T-cell (primary cell): ENCODE measurements at places on chromosomes 3 and 15.
A peak's percentile ranks its signal among the peaks of the same experiment; 100 is the strongest.

DNA sequence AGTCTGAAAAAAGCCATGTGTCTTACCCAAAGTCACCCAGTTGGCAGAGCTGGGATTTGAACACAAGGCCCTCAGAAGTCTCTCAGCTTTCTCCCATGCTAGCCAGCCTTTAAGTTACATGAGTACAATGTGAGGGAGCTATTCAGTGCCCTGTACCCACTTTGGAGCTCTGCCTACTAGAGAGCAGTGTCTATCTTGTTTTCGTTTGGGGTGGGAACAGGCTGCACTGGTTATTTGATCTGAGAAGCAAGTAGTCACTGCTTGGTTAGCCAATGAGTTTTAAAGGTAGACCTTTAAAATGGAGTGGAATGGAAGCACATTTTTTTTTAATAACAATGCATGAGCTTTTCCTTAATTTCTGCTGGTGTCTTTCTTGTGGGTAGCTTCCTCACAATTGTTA lies 231.1 kb upstream of the BHLHE40 start:
- no peak for DNase-seq

- DNase-seq, result no peak
Measured at GRCh38 chr3:134388788-134389485, 14.7 kb upstream of the AMOTL2 start.

DNA sequence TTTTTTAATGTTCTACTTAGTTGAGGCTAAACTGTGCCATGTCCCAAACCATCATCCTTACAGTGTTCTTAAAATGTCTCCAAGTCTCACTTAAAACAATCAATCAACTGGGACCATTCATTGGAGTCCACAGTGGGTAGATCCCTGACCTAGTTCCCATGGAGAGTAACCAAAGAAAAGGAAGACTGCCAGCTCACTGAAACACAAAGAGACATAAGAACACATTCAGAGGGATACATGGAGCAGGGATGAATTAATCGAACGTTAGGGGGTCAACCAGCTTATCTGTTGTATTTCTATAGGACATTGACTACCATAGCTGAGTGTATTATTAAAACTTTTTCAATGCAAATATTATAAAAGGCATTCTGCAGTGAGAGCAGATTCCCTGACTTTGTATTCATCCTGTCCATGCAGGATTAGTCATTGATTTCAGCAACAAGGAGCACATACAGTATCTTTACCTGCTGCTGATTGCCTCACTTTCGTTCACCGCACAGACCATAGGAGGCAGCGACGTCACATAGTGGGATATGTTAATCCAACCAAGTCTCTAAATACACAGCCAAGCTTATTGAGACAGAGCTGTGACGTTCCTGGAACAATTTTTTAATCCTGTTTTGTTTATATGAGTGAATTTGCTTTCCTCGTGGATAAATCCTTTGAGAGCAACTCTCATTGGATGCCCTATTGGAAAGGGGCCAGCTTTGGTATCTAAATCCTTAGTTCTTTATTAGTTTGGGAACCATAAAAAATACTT lies 364.9 kb upstream of the RBMS3 start:
- no peak for DNase-seq

DNA sequence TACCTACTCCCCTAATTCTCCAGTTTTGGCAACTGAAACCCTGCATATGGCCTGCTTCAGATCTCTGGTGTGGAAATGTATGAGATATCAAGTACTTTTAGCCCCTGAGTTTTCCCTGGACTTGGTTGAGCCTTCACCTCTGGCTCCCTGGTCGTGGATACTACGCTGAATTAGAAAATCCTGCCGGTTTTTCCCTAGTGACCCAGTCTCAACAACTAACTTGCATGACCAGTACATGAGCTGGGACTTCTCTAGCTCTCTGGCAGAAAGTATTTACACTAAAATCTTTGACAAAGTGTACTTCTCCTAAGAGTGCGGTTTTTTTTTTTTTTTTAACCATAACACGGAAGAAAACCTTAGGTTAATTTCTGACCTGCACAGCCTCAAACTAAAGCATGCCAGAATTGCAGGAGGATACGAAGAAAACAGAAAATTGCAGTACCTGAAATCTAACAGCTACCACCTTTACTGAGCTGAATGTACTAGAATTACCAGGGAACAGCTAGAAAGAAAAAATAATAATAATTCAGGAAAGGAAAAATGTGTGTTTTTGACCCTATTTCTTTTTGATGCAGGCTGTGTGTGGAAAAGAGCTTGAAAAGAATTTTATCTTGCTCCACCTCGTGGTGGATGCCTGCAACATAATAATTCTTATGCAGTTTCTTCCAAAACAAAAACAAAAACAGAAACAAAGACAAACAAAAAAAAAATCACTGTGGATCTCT lies 165.6 kb downstream of the GMNC start:
- DNase-seq, result peak; percentile 6

GRCh38 chr3:88986834-88987233 lies 120.6 kb upstream of the EPHA3 start:
- DNase-seq, result no peak

GRCh38 chr15:96703091-96703490 lies 372.6 kb downstream of the NR2F2 start:
- no peak for DNase-seq

DNA sequence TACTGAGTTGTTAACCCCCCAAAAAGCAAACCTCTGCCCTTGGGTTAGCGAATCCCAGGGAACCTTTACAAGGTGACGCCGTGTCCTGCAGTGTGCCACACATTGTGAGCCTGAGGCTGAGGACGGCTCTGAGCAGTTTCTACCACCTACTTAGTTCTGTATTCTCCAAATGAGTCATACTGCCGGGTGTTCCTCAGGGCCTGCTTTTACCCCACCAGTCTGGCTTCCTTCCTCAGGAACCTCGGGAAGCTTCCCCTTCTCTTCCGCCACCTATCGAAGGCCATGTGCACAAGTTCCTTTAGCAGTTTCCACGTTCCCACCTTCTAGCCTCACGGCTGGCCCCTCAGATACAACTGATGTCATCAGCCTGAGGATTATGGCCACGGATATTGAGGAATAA lies 384.0 kb upstream of the TPM1 start:
- no peak for DNase-seq

- no peak for DNase-seq
Measured at GRCh38 chr3:82568776-82569338, 807.4 kb upstream of the GBE1 start.

- DNase-seq, result no peak
Measured at GRCh38 chr3:71206305-71207165, 377.0 kb downstream of the FOXP1 start.

DNA sequence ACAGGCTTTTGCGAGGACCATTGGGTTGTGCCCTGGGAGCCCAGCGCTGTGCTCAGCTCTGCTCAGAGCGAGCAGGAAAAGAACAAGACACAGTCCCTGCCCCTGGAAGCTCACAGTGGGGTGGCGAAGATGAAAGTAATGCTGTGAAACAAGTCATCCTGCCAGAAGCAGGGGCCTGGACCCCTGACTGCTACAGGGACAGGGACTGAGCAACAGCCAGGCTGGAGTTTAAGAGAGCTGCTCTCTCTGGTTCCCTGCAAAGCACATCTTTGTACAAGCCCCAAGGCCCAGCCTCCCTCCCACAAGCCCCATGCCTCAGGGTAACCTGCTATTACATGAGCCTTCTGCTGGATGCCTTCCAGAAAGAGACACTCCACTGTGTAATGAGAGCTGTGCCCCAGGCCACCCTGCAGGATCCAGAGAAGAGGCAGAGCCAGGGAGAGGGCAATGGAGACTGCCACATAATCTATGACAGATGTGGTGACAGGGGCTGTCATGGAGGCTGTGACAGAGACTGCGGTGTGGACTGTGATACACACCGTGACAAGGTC lies 7.1 kb upstream of the HCN4 start:
- no peak for DNase-seq

DNA sequence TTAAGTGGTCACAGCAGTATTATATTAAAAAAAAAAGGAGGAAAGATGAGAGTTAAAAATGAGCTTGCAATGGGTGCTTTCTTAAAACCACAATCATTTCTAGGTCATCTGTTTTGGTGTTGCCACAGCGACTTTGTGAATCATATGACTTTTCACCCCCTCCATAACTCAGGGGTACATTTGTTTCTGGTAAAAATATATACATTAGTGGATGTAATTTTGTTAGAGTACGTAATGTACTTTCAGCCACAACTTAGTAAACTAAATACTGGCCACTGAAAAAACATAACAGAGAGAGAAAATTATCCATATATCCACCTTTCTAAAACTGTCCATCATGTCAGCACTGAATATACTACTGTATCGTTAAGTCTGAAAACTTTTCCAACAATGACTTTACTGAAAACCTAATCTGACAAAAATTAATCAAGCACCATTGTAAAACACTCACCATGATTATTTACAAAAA lies 3.4 kb downstream of the ANKRD28 start:
- peak; percentile 22 for DNase-seq

GRCh38 chr3:188385295-188385694 lies 231.3 kb downstream of the LPP start:
- DNase-seq, result no peak

DNA sequence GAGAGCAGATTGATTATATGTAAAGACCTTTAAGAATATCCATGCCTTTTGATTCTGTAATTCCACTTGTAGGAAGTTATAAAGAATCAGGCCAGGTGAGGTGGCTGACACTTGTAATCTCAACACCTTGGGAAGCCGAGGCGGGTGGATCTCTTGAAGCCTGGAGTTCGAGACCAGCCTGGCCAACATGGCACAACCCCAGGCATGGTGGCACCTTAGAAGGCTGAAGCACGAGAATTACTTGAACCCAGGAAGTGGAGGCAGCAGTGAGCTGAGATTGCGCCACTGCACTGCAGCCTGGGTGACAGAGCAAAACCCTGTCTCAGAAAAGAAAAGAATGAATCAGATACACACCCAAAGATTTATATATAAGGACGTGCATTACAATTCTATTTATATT lies 33.9 kb downstream of the HRH1 start:
- DNase-seq, result no peak

DNA sequence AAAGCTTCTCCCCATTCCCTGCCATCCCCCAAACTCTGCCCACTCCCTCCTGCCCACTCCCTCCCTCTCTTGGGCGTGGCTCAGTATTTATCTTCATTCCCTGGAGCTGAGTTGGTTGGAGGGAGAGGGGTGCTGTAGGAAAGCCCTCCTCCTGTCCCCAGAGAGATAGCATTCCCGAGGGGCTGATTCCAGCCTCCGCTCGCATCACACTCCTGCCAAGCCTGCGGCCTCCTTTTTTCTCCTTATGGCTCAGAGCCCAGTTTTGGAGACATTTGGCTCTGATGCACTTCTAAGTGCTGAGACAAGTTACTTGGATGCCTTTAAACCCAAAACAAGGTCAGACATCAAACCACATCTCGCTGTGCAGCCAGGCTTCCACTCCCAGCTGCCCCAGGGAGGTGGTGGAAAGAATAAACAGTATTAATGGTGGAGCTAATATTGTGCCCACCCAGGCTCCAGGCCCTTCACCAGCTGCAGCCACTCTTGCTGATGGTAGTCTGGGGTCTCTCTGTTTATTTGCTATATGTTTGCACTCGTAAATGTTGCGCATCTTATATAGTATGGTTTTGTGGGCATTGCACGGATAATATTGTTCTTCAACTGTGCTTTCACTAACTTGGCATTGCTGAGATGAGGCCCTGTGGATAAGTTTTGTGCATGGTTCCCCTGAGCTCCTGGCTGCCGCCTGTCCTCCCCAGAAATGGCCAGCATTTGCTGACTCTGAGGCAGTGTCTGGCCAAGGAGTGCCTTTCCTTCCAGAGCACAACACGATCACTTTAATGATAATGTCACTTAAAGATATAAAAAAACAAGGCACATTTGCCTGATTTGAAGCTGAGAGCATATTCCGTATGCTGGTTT lies 157.2 kb downstream of the LRRC28 start:
- DNase-seq, result no peak

- no peak for DNase-seq
Measured at GRCh38 chr15:71677766-71678165, 132.6 kb upstream of the NR2E3 start.

GRCh38 chr3:112561484-112561733 lies 353 bp downstream of the ATG3 start:
- no peak for DNase-seq

DNA sequence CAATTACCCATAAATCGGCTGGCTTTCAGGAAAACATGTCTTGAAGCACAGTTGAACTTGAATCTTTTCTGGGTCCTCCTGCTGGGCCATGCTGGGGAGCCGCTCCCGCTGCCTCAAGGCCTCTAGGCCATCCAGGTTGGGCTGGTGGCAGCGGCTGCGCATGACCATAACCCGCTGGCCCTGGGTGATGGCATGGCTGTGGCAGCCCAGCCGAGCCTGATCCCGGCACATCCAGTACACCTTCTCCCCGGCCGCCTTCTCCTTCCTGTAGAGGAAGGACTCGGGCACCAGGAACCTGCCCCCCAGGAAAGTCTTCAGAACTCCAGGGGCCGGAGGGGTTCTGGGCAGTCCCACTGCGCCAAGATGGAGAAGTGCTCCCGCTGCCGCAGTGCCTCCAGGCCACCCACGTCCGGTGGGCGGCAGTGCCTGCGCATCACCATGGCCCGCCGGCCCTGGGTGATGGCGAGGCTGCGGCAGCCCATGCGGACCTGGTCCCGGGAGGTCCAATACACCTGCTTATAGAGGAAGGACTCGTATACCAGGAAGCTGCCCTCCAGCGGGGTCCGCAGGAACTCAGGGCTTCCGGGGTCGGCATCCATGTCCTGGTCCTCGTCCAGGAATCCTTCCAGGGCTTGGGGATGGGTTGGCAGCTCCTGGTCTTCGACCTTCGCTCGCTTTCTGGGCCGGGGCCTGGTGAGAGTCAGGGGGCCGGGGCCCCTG lies 84.3 kb upstream of the FXR1 start:
- no peak for DNase-seq

DNA sequence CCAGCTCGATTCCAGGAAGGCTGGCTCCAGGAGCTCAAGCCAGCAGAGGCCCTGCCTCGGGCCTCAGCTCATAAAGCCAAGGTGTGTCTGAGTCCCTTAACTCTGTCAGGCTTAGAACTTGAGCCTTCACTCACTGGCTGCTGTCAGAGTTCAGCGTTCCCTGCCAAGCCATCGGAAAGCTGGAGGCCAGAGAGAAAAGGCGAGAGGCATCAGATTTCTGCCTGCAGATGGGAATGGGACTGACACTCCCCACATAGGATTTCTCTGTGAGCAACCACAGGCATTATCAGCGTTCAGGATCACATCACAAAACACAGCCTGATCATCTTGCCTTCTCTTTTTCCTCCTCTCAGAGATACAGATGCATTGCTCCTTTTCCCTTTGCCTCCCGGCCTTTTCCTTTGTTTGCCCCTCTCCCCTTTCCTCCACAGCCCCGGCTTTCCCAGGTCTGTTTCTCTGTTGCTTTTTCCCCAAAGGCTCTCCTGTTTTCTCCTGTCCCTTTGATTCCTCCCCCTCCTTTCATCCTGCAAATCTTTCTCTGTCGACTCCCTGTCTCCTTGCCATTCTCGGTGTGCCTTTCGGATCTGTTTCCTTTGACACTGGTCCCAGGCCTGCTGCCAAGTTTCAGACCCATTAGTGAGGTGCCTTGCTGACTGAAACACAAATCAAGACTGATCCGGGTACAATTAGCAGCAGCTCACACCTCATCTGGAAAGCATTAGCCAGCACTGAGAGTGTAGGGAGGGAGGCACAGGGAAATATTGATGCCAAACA lies 44.5 kb upstream of the BOC start:
- no peak for DNase-seq
